ENCODE measurements at places on chromosomes 1 and 21.

- no peak for DNase-seq
Measured at GRCh38 chr1:1333551-1334241, 2.6 kb downstream of the TAS1R3 start.

- DNase-seq: no peak
Measured at GRCh38 chr1:162904579-162904978, 43.6 kb upstream of the CCDC190 start.

GRCh38 chr1:169860750-169861149 is 32.9 kb downstream of the SCYL3 start:
- no peak for DNase-seq

- DNase-seq: no peak
Measured at GRCh38 chr1:181106022-181106312, 17.5 kb downstream of the IER5 start.

GRCh38 chr1:3453891-3454810 is at the start of gene ARHGEF16:
ARHGEF16 (plus strand) TSS chr1:3454665; CDS start chr1:3463085, 8,420 bp downstream.
- DNase-seq: peak; percentile 88

Measured in ecto neural progenitor cell (in vitro differentiated cells).